ENCODE measurements at places on chromosomes 2 and 18.
A peak's percentile ranks its signal among the peaks of the same experiment; 100 is the strongest.

DNA sequence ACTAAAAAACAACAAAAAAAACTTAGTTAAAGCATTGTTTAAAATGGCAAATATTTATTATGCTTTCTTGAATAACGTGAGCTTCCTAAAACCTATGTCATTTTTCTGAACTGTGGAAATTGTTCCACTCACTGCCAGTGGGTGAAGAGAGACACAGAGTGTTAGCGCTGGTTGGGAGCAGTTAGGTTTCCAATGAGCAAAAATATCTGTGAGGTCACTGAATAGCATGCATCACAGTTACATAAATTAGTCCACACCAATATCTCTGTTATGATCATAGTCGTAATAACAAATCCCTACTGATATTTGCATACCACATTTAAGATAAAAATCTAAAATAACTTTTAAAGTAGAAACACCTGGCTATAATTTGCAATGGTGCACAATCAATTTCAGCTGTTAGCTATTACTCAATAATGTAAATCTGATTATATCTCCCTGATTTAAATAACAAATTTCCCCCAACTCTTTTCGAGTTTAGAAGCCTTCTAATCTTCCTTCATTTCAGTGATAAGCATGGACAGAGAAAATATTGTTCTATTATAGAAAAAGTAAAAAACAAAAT is 1094.0 kb upstream of the KLHL29 start:
- peak; percentile 87 for DNase-seq

- DNase-seq = no peak
These were observed 109.6 kb upstream of the CYRIA start for GRCh38 chr2:16774980-16775898.

DNA sequence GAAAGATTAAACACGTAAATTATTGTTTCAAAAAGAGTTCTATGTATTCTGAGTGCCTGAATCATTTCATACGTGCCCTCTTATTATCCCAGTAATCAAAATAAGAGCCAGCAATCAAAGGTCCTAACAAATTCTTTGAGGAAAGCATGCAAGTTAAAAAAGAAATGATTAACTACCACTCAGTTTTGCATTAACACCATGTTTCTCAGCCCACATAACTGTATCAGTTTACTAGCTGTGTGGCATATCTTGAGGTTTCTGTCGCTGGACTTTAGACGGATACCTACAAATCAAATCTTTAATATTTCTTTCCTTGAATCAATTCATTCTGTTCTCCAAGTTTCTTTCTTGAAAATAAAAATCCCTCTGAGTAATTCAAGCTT is 668.9 kb upstream of the CHAC2 start:
- DNase-seq = no peak

GRCh38 chr2:128607911-128608506 is 289.3 kb upstream of the HS6ST1 start:
- DNase-seq = no peak

- DNase-seq = no peak
These were observed 9.0 kb upstream of the IL18R1 start for GRCh38 chr2:102346381-102347130.
